ENCODE measurements at places on chromosomes 16 and 17. TPM values are rescaled to one million over a fixed set of nuclear protein-coding genes. Genes with fewer than 3 reads are reported as not detected.

Gene CES5A
- not detected for total RNA-seq

Gene CDT1
- total RNA-seq: 0.92 TPM

Gene SOX15
- total RNA-seq: 9.0 TPM

DNA sequence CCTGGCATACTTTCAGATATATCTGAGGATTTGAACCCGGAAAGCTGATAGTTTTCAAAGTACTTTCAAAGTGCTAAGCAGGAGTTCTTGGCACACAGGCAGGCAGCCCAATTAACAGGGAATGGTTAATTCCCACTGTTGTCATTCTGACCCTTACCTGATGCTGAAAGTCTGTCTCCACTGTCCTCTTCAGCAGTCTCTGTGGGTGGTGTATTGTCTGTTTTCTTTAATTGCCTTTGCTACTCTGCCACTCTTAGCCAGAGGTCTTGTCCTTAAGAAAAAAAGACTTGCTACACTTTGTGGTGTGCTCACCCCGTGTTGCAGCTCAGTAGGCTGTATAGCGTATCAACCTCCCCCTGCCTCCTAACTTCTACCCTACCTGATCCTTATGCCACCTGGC is 63.2 kb upstream of the SLC12A3 start:
- no peak for ATAC-seq

- ATAC-seq: peak; percentile 20
Observed at GRCh38 chr17:47693731-47694580, at the start of gene TBKBP1. TSS of gene TBKBP1 (plus strand) at chr17:47694161. CDS start at chr17:47696113, 1,952 bp downstream.

GRCh38 chr17:63437287-63438091 is 8.6 kb downstream of the CYB561 start:
- ATAC-seq: no peak

DNA sequence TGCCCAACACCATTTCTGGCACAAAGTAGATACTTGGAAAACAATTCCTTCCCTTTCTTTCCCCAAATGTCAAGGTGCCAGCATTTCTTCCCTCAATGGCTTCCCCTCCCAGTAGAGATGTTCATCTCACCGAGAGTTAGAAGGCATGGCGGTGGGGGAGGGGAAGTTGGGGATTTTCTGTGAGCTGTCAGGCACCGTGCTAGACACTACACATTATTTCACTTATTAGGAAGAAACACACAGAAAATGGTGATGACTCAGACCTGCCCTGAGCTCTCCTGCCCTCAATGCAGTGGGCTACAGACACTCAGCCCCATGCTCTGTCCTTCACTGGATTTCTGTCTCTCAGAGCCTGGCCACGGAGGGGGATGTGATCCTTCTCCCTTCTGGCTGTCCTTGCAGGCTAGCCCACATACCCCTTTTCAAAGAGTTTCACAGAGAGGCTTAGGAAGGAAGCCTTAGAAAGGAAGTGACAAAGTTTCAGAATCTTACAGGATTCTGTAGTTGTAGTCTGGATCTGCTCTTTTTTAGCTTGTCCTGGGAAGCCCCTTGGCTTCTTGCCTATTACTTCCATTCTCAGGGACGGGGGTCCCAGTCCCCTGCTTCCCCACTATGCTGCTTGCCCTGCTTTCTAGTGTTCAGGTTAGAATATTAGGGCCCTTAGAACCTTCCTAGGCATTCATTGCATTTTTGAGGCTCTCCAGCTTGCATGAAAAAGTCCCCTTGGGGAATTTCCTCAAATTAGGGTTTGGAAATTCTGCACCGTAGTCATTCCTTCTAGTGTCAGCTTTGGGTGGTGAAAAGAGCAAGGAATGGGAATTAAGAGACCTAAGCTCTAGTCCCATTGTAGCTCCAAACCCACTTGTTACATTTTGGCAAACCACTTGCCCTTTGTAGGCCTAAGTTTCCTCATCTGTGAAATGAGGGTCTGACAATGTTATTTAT is 12.2 kb upstream of the CCL5 start:
- no peak for ATAC-seq

DNA sequence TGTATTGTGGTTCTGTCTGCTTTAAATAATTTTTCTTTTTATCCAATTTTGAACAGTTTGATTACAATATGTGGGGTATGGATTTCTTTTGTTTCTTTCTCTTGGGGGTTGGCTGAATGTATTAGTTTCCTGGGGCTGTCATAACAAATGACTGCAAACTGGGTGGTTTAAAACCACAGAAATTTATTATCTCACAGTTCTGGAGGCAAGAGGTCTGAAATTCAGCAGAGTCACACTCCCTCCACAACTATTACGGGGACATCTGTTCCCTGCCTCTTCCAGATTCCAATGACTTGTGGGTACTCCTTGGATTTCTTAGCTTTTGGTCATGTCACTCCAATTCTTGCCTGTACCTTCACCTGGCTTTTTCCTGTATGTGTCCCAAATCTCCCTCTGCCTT is 23.7 kb downstream of the COX11 start:
- no peak for ATAC-seq

- no peak for ATAC-seq
Observed at GRCh38 chr17:15958484-15958854, 13.5 kb downstream of the ADORA2B start.

DNA sequence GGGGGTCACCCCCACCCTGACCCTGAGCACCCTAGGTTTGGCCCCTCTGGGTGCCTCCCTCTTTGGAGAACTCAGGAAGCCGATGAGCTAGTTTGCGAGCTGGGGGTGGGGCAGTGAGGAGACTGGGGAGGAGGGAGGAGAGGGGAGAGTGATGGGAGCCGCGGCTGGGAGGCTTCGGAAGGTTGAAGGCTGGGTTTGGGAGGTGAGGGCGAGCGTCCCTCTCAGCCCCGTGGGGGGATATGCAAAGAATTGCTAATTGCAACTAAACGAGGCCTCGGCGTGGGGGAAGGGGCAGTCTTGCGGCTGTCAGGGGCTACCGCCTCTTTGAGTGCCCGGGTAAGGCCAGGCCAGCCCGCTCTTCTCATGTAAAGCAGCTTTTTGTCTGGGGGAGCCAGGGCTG is 17.6 kb upstream of the FZD2 start:
- no peak for ATAC-seq

- ATAC-seq: no peak
Observed at GRCh38 chr16:14958970-14959369, 15.9 kb upstream of the PDXDC1 start.

- ATAC-seq: no peak
Observed at GRCh38 chr17:81550830-81551457, 1.2 kb downstream of the FAAP100 start.

DNA sequence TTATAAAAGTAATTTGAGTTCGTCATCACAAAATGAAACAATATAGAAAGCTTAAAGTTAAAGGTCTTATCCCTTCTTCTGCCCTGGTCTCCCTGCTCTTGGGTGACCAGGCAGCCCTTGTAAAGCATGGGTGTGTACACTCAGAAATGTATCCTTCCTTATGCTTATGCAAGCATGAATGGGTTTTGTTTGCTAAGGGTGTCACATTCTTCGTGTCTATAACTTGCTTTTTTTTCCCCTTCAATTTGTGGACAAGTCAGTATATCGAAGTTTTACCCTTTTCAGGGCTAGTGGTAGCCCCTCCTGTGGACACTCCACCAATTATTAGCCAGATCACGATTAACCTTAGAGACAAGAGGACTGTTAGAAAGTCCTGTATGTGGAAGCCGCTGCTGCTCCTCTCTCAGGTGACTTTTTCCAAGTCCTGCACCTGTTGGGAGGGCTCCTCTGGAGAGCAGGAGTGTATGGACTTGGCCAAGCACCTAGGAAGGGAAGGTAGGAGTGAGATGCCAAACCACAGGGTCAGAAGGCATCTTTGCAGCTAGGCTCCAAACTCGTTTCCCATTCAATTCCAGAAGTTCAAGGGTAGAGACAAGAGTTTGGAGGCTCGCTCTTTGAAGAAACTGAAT is 50.9 kb downstream of the LDHD start:
- no peak for ATAC-seq
